ENCODE measurements at places on chromosomes 4 and X.

- no peak for DNase-seq
Measured at GRCh38 chr4:138320831-138321230, 78.7 kb upstream of the SLC7A11 start.

DNA sequence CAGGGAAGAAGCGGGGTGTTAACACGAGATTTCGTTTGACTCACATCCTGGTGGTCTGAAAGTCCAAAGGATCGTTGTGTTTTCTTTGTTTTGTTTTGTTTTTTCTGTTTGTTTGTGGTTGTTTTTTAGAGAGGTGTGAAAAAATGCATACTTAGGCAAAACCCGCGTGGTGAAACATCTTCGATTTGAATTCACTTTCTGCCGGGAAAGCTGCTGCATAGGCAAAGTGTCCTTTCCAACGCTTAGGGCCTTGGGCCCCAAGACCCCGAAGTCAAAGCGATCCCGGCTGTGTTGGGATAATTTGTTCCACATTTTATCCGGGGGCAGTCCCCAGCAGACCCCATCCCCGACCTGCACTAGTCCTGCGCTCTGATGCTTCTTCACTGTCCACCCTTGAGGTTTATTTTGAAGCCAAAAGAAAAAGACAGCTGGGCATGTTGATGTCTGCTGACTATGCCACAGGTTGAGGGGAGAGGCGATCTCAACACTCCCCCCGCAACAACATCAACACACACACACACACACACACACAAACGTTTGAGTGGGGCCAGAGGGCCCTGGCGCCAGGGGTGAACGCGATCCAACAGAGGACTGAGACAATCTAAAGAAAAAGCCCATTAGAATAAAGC lies 2.0 kb downstream of the MSX1 start:
- no peak for DNase-seq

- DNase-seq: no peak
Measured at GRCh38 chrX:106378616-106379015, 210.5 kb downstream of the PWWP3B start.

GRCh38 chrX:41932885-41933284 lies 9.5 kb upstream of the CASK start:
- no peak for DNase-seq

- DNase-seq: no peak
Measured at GRCh38 chrX:38513112-38513742, 48.1 kb upstream of the TSPAN7 start.

DNA sequence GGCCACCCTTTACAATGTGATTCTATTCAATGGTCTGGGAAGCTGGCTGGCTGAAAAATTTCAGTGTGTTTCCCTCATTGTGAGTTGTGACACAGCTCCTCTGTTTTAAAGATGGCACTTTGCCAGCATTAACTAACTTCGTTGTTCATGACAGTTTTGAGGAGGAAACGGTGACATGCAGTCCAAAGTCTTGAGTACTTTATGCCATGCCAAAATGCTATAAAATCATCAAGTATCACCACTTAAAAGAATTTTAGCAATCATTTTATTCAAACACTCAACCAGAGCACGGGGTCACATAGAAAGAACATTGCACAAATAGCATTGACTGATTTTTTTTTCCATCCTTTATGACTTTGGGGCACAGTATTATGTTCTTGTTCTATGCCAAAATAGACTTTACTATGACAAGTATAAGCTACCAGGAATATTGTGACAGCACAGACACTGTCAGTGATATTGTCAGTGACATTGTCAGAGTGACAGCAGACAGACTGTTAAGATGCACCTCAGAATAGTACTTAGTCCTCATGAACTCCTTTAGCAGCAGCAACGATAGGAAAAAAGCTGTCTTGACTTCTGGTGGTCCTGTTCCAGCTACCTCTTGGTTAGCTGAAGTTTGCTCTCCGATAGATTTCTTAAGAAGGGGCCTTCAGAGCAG lies 46.7 kb downstream of the CXCL13 start:
- no peak for DNase-seq

DNA sequence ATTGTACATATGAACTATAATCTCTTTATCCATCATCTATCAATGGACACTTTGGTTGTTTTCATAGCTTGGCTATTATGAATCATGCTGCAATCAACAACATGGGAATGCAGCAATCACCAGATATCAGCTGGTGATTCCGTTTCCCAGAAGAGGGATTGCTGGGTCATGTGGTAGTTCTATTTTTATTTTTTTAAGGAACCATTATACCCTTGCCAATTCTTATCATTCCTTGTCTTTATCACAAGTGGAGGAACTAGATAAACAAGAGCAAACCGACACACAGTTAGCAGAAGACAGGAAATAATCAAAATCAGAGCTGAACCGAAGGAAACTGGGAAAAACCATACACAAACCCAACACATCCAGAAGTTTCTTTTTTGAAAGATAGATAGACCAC lies 14.5 kb upstream of the LNX1 start:
- no peak for DNase-seq

DNA sequence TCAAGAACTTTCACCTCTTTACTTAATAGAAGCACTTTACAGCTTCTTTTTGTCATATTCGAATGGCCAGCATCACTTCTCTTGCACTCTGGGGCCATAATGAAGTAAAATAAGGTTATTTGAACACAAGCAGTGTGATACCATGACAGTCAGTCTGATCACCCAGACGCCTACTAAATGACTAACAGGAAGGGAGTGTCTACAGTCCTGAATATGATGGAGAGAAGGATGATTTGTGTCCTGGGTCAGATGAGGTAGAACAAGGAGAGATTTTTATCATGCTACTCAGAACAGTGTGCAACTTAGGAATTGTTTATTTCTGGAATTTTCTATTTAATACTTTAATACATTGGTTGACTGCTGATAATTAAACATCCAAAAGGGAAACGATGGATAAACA lies 284.2 kb upstream of the F9 start:
- no peak for DNase-seq

DNA sequence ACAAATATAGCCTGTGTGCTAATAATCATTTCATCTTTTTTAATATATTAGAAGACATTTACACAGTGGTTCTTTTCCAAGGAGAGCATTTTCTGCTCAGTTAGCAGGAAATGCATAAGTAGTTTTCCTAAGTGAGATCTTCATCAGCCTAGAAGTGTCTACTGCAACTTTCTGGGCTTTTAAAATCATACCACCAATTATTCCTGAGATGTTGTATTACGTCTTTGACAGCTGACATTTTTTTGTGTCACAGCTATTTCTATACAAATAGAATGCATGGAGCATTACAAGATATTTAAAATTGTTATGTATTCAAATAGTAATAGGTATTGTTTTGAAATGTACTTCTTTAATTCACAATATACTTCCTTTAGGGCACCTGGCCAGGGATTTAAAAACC lies 158.0 kb downstream of the GRID2 start:
- DNase-seq: no peak

- no peak for DNase-seq
Measured at GRCh38 chr4:102598762-102599374, 97.7 kb downstream of the NFKB1 start.

DNA sequence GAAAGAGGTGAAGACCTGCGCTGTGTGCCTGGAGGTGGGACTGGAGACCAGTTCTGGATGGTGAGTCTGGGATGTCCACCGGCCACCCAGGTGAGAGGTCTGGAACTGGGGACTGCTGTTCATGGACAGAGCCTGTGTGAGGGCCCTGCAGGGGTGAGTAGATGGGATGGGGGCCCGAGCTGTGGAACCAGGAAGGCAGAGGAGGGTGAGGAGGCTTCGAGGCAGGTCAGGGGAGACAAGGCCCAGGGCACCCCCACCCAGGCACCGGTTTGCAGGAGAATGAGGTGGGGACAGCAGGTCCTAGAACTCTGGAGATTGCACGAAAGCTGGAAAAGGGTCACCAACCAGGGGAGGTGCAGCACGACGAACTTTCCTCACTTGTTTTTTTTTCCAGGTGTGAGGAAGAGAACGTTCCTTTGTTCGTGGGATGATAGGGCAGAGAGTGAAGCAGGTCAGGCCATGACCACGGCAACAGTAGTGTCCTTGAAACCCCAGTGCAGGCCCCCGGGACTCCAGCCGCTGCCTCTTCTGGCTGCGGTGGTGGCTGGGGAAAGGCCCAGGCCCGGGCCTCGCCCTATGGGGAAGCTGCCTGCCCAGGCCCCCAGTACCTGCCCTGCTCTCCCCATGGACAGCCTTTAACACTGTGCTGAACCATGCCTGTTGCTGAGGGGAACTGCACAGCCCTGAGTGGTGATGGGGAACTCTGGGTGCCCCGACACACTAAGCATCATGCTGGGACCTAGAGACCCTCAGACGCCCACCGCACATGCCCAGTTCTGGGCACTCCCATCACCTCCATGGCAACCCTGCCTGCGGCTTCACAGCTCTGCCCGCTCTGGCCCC lies 22.9 kb downstream of the TNIP2 start:
- DNase-seq: no peak

GRCh38 chrX:21375708-21376009 lies 1.4 kb downstream of the CNKSR2 start:
- DNase-seq: no peak

GRCh38 chrX:134735015-134735414 lies 76.7 kb upstream of the PLAC1 start:
- DNase-seq: no peak

DNA sequence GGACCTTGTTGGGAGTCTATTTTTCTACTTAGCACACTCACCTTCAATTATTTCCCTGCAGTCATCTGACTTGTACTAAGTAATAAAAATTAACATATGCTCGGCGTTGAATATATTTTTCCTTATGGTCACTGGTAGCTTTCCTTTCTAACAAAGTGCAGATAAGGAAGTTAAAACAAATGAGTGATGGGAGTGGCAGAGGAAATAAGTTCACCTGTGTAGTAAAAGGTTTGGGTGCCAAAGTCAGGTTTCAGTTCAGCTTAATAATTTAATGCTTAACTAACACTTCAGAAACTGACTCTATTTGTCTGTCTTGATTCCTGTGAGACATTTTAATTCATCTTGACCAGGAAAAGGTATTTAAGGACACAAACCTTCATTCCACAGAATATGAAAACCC lies 184.4 kb downstream of the PCDH7 start:
- no peak for DNase-seq

GRCh38 chr4:81260443-81261101 lies 45.5 kb upstream of the PRKG2 start:
- DNase-seq: no peak

DNA sequence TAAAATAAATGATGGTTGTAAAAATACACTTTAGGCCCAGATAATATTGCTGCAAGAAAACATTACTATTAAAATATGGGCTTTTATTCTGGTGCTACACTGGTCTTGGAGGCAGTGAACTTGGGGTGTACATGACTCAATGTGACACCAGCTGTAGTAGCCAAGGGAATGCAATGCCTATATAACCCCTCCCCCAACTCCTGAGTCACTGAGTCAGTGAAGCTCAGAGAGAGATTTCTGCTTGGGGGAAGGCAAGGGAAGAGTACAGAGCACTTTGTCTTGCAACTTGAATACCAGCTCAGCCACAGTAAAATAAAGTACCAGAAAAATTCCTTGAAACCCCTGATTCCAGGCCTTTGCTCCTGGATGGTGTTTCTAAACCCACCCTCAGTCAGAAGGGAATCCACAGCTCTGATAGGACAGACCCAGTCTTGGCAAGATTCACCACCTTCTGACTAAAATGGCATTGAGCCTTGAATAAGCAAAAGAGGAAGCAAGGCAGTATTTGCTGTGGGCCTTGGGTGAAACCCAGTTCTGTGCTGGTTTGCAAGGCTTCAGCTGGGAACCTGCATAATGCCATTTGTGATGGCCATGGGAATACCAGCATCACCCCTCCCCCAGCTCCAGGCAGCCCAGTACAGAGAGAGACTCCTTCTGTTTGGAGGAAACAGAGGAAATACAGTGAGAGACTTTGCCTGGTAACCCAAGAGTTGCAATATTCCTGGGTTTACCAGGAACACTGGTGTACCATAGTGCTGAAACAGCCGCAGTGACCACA lies 209.9 kb downstream of the IQCM start:
- DNase-seq: no peak

DNA sequence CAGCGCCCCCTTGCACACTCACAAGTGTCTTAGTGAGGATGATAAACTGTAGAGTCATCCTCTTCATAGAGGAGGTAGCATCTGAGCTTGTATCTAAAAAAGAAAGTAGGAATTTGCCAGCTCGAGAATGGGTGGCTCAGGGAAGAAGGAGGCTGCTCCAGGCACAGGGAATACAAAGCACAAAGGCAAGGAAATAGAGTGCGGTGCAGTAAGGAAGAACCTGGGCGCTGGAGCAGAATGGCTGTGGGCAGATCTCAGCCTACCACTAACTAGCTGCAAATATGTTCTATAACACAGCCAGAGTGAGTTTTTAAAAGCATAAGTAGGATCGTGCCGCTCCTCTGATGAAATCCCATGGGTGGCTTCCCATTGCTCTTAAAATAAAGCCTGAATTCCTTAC lies 61.6 kb upstream of the MAPK10 start:
- DNase-seq: no peak

DNA sequence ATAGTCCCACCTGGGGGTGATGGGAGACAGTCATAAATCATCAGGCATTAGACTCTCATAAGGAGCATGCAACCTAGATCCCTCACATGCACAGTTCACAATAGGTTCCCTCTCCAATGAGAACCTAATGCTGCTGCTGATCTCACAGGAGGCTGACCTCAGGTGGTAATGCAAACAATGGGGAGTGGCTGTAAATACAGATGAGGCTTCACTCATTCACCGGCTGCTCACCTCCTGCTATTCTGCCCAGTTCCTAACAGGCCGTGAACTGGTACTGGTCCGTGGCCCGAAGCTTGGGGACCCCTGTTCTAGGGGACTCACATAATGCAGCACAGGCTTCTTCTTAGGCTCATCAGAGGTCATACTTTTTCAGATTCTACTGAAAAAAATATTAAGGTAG lies 625.9 kb upstream of the AGA start:
- DNase-seq: no peak

DNA sequence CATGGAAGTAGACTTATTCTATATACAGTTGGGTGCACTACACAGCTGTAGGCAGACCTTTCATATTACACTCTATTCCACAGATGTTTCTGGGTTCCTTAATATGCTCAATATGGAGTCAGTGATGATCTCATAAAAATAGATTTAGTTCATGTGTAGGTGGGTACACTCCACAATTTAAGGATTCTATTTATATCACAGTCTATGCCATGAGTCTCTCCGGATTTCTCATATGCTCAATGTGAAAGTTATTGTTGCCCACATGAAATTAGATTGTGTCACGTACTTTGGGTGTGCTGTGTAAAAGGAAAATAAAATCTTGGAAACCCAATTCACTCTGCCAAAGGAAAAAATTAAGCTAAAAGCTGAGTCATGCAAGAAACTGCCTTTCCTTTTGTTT lies 32.5 kb upstream of the TASL start:
- DNase-seq: no peak

Measured in left hindlimb (tissue), 1 donor.